ENCODE measurements at places on chromosomes 1 and 21.
A peak's percentile ranks its signal among the peaks of the same experiment; 100 is the strongest.

- peak; percentile 88 for DNase-seq
Observed at GRCh38 chr1:201023517-201023902, at the start of gene KIF21B. Gene KIF21B, minus strand, starts transcription at chr1:201023714. Its CDS starts 331 bp downstream, at chr1:201023383.

- no peak for DNase-seq
Observed at GRCh38 chr1:82044536-82044935, 243.8 kb downstream of the ADGRL2 start.

DNA sequence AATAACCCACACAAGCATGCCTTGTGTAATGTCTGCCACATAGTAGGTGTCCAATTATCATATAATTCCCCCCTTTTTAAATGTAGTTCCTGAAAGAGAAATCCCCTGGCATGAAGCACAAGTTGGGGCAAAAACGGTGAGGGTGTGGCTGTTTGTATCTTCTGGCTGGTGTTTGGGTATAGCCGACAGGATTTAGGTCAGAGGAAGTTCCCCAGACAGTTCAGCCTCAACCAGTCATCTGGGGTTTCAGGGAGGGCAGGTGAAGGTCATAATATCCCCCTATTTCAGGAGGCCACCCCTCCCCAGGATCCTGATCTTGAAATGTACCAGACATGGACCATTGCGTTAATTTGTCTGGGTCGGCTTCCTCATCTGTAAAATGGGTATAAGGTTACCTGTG, 29.1 kb upstream of the JUN start:
- no peak for DNase-seq

DNA sequence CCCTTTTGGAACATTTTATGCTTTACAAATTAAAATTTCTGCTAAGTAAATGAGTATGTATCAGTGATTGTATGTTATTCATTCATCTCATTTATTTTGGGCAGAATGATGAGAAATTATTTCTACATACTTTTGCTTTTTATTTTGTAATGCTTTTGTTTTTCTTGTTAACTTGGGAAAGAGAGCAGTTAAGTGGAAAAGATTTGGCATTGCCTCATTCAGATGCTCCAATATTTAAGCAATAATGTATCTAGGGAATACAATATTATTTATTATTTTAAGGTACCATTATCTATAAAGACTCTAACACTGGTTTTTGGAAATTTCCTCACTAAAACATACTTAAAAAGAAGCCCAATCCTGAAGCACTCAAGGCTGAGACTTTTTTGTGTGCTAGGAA, 431.8 kb downstream of the NEGR1 start:
- no peak for DNase-seq

- peak; percentile 85 for DNase-seq
Observed at GRCh38 chr21:42007356-42007940, 2.7 kb downstream of the ZBTB21 start.

GRCh38 chr1:30920827-30921226, 12.3 kb upstream of the SDC3 start:
- DNase-seq = no peak

DNA sequence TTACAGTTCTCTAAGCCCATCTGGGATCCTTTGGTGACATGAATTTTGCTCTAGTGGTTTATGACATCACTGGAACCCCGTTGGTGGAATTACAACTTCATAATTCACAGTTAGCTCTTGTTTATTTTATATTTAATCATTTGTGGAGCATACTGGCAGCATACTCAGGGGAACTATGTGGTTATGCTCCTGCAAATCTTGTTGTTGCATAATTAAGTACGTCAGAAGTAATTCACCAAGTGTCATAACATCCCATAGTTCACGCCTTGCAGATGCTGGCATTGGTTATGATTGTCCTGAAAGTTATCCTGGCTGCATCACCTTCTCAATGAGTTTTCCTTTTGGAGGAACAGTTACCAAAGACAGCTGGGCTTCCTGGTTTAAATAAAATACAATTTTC, 16.5 kb downstream of the PRRX1 start:
- DNase-seq = no peak

GRCh38 chr1:185308126-185308525, 8.9 kb downstream of the IVNS1ABP start:
- no peak for DNase-seq

GRCh38 chr1:175163702-175164101, 28.9 kb downstream of the KIAA0040 start:
- DNase-seq = no peak

DNA sequence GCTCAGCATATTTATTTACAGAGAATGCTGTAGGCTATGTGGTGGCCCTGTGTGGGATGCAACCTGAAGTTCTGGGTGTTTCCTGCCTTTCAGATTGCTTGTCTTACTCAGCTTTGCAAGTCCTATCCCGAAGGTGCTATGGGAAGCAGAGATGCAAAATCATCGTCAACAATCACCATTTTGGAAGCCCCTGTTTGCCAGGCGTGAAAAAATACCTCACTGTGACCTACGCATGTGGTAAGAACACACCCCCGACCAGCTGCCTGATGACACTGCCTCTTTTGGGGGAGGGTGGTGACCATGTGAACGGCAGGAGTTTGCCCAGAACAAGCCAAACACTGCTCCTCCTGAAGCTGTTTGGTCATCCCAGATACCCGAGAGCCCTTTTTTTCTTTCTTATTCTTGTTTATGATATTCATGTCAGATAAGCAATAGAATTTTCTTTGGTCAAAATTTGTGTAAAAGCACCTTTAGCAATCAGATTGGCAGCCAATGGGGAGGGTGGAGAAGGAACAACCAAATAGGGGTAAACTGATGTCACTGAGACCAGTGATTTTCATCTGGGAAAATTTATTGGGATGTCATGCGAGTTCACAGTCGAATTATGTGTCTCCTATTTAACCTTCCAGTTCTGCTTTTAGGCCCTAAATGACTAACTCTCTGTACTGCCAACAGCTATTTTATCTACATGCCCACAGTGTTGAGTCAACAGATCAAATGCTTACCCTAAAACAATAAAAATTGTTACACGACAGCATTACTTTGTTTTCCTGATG, 82.6 kb downstream of the EVA1C start:
- DNase-seq = no peak

GRCh38 chr1:21775985-21776562, 6.9 kb downstream of the USP48 start:
- no peak for DNase-seq

- no peak for DNase-seq
Observed at GRCh38 chr1:41875487-41875886, 43.2 kb downstream of the HIVEP3 start.

DNA sequence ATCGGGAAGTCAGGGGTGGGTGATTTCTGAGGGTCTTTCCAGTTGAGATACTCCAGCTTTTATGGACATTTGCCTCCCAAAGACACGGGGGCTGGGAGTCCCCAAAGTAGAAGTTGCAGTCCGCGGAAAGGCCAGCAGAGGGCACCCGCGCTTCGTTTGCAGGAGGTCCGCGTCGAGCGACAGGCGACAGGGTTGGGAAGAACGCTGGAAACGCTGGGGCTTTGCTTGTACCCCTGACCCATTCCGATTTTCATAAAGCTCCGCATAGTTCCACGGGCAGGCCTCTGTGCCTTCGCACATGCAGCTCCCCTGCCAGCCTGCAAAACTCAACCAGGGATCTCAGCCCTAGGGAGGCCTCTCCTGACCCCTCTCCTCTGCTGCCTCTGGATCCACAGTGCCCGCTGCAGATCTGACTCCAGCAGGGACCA, 44.2 kb upstream of the LAPTM5 start:
- peak; percentile 90 for DNase-seq

GRCh38 chr1:85884372-85885035, 176.3 kb upstream of the ZNHIT6 start:
- no peak for DNase-seq

- DNase-seq = no peak
Observed at GRCh38 chr21:40425981-40426380, 421.0 kb downstream of the DSCAM start.

DNA sequence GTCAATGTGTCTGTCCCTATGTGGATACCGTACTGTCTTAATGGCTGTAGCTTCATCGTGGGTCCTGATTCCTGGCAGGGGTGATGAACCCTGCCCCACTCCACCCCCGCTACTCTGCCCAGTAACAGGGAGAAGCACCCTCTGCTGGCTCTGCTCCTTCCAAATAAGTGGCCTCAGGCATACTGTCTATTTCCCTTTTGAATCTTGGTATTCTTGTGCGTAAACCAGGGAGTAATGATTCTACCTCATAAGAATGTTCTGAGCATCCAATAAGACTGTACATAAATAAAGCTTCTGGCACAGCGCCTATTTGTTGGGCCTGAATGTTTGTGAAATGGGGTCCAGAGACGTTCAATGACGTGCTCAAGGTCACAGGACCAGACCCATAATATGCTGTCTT, 35.2 kb upstream of the CTPS1 start:
- DNase-seq = no peak

DNA sequence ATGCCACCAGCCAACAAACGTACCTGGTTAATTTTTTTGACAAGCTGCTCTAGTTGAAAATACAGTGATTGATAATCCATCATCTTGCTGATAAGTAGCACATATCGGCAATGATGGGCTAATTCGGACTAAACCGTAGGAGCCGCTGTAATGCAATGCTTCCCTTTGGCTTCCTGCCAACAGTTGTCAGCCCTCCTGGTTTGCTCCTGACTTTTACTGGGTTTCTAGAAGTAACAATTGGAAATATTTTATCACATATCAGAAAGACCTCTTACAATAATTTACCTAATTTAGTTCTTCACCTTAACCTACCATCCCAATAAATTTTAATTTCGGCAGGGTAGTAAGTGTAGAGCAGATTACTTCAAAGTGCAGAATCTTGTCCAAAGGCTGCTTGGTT, 148.5 kb downstream of the DHRS3 start:
- no peak for DNase-seq

GRCh38 chr21:24897883-24898282, 709.4 kb downstream of the MRPL39 start:
- DNase-seq = no peak

DNA sequence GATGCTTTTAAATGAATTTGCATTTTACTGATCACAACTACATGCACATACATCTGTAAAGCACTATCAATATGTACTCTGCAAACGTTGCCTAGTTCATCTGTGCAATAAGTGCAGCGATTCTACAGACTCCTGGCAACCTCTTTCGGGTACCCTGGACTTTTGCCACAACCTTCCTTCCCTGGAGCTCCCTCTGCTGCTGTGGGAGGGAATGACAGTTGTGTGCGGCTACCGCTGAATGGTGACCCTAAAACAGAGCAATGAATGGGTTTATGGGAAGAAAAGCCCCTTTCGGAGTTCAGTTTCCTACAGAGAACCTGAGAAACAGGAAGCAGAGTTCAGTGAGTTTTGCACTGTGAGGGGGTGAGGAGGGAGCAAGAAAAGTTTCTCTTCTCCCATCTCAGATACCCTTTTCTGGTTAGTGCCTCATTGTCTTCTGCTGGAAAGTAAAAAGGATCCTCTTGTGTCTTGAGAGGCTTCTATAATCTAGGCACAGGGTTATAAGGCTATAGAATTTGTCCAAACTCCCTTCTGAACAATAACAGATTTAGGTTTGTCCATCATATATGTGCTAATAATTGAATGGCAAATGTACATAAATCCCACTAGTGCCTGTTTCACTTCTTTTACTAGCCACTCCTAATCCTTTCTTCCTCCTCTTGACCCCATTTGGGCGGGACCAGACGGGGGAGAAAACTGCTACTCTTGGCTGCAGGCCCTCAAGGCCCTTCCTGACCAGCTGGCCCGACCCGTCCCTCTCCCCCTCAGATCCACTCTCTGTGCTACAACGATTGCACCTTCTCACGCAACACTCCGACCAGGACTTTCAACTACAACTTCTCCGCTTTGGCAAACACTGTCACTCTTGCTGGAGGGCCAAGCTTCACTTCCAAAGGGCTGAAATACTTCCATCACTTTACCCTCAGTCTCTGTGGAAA, 19.8 kb upstream of the SARS1 start:
- peak; percentile 81 for DNase-seq

- no peak for DNase-seq
Observed at GRCh38 chr1:203558064-203558760, 64.3 kb downstream of the OPTC start.

DNA sequence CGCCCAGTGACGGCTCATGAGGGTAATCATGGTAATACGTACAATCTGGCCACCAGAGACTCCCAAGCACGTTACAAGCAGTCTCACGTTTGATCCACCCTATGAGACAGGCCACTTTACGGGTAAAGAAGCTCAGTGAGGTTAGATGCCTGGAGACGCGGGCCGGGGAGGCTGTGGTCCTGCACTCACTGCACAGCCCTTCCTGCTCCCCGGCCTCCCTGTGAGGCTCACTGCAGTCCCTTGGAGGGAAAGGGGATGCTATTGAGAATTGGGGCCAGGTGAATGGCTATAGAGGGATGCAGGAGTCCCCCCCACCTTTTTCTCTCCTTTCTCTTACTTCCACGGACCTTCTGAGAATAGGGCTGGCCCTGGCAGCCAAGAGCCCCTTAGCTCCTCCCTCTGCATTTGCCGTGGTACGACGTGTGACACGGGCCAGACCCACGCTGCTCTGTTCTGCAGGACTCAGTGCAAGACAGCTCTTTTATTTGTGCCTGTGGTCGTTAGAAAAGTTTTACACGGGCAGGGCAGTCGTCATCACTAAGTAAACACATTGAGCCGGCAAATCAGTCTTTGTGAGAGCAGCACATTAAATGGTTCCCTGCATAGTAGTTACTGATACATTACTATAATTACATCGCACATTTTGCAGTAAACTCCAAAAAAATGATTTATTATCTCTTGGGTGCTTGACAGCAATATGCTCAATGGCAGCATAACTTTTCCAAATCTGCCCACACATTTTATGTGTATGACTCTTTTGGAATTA, 18.8 kb downstream of the KIF26B start:
- no peak for DNase-seq

DNA sequence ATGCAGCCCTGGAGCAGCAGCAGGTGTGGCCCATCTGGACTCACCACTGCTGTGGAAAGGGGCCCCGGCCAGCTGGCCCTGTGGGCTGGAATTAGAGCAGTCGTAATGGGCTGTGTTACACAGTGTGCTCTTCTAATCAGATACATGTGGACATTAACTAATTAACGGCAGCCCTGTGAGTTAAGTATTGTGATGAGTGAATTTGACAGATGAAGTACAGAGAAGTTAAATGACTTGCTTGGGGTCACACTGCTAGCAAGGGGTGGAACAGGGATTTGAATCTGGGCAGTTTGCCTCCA, 58.6 kb downstream of the MDM4 start:
- DNase-seq = no peak

GRCh38 chr1:31787786-31788137, 23.6 kb upstream of the ADGRB2 start:
- no peak for DNase-seq

DNA sequence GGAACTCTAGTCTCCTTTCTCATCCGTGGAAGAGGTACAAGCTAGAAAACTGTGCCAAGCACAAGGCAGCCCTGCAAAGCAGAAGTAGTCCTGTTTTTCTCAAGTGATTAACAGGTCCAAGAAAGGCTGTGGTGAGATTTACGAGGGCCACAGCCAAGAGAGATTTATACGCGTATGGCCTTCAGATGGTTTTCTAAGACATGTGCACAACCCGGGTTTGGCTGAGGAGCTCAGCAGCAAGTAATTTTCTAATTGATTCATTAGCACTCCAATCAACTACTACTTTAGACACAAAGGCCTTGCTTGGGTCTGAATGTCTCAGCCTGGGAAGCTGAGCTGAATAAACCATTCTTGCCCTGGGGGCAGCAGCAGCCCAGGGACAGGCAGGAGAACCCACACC, 55.8 kb downstream of the SSBP3 start:
- no peak for DNase-seq

Measured in Karpas-422 (cell line).